ENCODE measurements at places on chromosomes 5 and 9.

DNA sequence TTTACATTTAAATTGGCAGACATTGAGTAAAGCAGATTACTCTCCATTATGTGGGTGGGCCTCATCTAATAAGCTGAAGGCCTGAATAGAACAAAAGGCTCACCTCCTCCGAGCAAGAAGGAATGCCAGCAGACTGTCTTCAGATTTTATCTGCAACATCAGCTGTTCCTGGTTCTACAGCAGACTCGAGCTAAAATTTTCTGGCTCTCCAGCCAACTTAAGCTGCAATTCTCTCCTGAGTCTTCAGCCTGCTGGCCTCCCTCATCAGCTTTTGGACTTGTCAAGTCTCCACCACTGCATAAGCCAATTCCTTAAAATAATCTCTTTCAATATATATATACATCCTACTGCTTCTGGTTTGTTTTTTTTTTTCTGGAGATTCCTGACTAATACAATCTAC lies 12.5 kb downstream of the TRPM3 start:
- DNase-seq = no peak

DNA sequence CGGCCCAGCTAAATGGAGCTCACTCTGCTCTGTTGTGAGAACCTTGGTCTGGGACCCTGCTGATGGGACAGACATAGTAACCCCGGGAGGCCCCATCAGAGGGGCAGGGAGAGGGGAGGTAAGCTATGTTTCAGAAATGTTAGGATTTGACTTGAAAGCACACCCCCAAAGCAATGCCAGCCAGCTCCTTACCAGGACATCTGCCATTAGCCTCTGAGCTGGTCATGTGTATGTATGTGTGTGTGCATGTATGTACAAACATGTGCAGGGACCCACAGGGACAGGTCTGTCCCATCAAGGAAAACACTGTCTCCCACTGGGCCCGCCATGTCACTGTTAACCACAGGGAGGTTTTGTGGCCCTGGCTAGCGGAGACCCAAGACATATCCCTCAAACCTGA lies 14.5 kb downstream of the SLC22A4 start:
- DNase-seq = no peak

DNA sequence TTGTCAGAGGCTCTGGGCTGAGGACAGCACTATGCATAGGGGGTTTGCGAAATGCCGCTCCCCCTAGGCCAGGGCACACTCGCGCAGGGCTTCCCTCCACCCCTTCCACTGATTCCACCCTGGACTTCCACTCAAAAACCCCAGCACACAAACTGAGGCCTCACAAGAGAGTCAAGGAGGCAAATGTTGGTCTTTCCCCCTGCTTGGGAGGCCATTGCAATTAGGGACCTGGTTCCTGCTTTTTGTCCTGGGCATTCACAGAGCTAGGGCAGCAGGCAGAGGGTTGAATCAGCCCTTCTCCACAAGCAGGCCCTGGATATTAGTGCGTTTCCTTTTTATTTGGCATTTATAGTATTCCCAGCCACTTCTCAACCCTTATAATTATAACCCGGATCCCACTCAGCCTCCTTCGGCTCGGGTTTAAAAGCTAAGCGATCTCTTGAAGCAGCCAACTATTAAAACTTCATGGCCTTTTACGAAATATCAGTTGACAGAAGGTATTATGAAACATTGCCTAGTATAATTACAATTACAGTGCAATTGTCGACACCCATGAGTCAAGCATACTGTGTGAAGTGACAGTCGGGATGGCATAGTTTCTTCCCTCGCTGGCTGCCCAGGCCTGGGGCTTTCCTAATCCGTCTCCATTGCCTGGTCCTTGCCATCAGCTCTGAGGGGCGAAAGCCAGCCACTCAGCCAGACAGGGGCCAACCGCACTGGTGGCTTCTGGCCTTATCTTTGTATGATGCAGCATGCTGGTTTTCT lies 285.5 kb upstream of the MAP3K1 start:
- no peak for DNase-seq

- DNase-seq = peak; percentile 85
Measured at GRCh38 chr5:139677736-139678613, 29.8 kb downstream of the CXXC5 start.

DNA sequence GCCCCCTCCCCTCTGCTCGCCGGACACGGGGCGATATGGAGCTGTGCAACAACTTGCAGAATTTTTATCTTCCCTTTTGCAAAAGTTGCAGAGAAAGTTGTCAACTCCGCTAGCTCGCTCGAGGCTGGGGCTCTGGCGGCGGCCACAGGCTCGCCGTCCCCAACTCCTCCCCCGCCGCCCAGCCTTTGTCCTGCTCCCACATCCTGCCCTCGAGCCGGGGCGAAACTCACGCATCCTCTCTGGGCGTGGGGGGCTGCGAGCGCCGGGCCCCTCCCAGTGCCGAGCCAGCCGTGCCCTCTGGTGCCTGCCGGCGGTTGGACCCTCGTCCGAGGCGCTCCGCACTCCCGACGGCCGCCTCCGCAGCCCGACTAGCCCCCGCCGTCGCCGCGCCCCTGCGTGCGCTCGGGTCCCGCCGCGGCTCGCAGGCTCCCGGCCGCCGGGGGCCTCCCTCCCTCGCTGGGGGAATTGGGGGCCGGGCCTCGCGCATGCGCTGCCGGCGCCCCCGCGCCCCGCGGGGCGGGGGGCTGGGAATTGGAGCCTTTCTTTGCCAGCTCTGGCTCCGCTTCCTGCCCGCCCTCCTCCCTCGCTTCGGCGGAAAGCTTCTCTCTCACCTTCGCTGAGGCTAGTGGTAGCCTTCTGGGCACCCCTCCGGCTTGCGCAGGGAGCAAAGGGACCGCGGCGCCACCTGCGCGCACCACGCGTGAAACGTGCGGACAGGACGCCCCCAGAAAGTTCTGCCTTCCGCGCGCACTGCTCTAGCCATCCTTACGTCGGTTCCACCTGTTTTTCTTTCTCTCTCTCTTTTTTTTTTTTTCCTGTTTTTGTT lies at the start of gene CCNJL:
Gene CCNJL, minus strand, starts transcription at position 431 of the 826 bp plus-strand sequence. CDS start 641 bp downstream, outside the sequence.
- peak; percentile 81 for DNase-seq

GRCh38 chr9:99828417-99829176 lies 6.9 kb downstream of the NR4A3 start:
- DNase-seq = no peak

- no peak for DNase-seq
Measured at GRCh38 chr5:113024076-113024697, 47.6 kb downstream of the DCP2 start.

Measured in WERI-Rb-1 (cell line).